DMS53 (cell line): ENCODE measurements at places on chromosomes 1 and 21.

DNA sequence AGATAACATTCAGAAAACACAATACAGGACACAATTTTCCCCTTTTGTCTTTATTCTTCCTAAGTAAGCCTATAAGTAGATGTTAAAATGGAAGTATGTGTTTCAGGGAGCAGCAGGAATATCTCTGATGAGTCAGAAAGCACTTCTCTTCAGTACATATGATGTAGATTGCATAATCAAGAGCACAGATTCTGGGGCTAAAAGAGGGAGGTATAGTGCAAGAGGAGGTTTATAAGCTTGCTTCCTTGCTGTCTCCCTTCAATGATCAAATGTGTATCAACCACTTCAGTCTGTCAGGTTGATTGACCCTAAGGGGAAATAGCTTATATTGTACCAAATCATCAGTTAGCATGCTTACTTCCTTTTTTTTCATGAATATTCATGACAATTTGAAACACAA lies 822.8 kb downstream of the BRINP3 start:
- DNase-seq, result peak; percentile 74

- no peak for DNase-seq
Observed at GRCh38 chr1:205766038-205766437, 9.2 kb downstream of the RAB29 start.

DNA sequence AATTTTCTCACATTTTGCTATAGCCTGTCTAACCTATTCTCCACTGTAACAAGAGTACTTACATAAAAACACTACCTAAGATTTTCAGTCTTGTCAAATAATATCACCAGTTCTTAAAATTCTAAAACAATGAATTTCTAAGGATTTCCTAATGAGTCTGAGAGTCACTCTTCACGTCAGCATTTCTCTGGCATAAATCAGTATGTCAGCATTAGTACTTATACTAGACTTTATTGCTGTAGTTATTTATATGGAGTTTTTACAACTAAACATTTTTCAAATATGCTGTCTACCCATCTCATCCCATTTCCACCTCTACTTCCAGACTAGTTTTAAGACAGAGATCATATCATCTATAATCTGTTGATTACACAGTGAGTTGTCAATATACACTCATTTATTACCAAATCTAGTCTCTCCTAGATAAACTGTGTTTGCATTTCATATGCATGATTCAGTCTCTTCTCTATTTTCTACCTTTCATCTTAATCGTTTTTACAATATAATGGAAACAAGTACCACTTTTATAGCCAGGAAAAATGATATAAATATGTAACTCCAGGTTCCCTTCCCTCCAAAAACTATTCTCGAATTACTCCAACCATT lies 32.8 kb downstream of the LIN9 start:
- no peak for DNase-seq

DNA sequence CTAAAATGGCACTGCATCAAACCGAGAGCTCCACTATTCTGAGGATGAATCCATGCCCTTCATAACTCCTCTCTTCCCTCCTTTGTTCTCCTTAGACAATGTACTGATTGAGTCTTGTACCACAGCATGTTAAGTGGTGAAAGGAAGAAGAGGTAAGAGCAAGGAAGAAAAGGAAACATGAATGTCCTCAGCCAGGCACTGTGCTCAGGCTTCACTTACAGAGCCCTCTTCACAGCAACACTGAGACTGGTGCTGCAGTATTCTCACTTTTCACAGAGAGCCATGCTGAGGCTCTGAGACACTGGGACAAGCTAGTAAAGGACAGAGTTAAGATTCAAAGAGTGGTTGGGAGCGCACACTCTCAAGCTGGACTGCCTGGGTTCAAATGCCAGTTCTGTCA lies 143.5 kb downstream of the AKT3 start:
- no peak for DNase-seq

DNA sequence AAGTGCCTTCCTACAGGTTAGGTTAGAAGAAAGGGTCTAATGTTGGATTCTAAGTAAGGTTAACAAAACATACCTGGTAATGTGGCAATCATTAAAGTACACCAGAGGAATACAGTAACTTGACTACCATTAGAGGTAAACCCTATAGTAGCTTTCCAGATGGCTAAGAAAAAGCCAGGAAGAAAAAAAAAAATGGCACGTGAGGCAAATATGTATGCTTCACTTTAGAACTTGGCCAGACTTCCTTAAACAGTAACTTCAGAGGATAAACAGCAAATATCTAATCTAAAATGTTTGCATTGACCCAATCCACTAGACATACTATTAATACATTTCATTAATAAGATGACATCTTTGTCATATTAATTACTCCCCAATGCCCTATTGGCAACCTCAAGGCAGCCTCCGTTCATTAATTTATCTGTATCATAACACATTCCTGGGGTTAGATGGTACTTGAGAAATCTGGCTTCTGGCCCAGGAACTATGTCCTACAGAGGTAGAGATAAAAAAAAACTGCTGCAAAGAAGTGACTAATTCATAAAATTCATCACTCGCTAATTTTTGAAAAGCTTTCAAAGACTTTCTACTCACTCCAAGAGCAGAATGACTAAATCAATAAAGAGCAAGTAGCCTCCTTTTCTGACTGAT lies 5.8 kb downstream of the DCAF8 start:
- peak; percentile 41 for DNase-seq

- no peak for DNase-seq
Observed at GRCh38 chr1:181159451-181160140, 71.1 kb downstream of the IER5 start.

DNA sequence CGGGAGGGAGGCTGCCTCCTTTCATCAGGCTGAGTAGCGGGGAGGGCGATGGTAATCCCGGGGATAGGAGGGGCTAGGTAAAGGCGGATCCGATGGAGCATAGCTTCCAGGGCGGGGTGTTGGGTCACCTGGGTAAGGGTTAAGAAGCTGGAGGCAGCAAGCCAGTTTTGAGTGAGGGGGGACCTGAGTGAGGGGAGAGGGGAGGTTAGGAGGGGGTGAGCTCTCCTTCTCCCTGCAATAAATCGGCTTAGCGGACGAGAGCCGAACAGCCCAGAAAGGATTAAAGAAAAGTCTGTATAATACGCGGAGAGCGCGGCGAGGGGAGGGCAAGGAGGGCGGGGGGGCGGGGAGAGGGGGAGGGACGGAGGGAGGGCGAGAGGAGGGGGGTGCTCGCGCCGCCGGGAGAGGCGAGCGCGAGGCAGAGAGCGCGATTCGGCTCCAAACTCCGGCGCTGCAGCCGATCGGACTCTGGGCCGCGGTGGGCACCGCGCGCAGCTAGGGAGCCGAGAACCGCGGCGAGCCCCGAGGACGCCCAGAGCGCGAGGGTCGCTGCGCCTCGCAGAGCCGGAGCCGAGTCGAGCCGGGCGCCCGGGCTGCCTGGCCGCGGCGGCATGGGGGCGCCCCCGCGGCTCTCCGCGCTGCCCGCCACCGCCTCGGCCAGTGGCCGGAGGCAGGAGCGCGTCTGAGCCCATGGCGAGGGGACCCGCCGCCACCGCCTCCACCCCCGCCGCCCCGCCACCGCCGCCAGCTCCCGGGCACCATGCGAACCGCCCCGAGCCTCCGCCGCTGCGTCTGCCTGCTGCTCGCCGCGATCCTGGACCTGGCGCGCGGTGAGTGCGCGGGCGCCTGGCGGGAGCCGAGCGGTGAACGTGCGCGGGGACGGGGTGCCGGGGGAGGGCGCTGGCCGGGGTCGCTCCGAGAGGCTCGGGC lies at the start of gene IGSF21:
Gene IGSF21 (plus strand): TSS at position 430 of the 930 bp plus-strand sequence. CDS start 331 bp downstream, at position 761.
- no peak for DNase-seq

DNA sequence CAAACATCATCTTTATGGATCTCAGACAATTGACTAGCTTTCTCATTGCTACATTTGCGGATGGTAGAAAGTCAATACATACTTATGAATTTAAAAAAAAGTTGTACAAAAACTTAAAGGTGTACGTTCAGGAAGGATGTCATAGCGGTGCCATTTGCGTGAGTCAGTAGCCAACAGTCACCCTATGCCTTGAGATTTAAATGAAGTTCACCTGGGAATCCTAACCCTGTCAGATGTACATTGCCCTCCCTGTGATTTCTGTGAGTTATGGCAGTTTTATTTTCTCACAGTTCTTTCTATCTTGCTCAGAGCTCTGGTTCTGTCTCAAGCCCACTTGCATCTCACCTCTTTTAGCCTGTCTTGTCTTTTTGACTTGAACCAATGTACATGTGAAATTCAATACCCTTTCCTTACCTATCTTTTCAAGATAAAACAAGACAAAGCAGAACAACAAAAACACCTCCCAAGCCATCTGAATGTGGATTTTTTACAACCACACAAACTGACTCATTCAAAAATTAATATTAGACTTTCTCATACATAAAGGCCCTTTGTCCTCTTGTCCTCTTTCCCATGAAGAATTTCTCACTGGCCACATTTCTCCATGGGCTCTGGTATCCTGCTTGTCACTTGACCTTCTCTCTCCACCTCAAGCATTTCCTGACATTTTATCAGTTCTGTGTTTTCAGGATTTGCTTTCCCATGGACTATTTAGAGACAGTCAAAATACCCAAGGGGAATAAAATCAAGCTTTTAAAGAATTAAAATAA lies 25.3 kb upstream of the ZNF697 start:
- no peak for DNase-seq

- DNase-seq, result peak; percentile 50
Observed at GRCh38 chr1:202221911-202222909, 28.6 kb downstream of the LGR6 start.

DNA sequence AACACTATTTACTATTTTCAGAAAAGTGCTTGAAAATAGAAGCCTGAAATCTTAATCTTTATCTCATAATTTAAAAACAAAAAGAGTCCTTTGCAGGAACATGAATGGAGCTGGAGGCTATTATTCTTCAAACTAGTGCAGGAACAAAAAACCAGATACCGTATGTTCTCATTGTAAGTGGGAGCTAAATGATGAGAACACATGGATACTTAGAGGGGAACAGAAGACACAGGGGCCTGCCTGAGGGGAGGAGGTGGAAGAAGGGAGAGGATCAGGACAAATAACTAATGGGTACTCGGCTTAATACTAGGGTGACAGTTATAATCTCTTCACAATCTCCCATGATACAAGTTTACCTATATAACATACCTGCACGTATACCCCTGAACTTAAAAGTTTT lies 176.3 kb downstream of the SDCCAG8 start:
- no peak for DNase-seq

- no peak for DNase-seq
Observed at GRCh38 chr1:21863981-21864380, 51.9 kb downstream of the LDLRAD2 start.

DNA sequence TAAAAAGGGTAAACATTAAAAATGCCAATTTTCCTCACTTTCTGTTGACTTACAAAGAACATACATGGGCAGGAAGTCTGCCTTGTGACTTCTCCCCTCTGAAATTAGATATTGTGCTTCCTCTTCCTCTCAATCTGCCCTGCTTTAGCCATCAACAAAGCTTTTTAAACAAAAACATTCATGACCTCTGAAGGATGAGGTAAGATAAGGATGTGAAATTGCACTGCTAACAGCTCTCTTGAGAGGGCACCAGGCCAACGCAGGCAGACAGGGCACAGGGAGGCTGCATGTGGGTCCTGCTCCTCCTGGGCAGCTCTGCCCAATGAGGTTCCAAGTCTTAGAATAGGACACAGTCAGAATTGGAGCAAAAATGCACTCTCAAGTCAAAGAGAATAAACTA lies 62.1 kb downstream of the DEGS1 start:
- peak; percentile 72 for DNase-seq

DNA sequence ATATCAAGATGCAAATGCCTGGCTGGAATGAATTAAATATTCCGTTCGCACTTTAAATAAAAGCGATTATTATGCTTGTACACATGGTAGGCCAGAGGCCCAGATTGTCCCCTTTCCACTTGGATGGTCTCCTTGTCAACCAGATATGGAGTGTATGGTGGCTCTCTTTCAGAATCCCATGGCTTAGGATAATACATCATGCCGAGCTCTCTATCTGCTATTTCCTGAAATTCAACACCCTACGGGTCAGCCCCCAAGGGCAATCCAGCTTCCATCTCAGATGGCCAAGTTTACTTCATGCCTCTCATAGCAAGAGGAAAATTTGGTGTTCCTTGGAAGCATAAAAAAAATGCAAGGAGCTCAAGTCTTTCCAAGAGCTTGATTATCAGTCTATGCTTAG lies 25.4 kb upstream of the FMO1 start:
- DNase-seq, result no peak

DNA sequence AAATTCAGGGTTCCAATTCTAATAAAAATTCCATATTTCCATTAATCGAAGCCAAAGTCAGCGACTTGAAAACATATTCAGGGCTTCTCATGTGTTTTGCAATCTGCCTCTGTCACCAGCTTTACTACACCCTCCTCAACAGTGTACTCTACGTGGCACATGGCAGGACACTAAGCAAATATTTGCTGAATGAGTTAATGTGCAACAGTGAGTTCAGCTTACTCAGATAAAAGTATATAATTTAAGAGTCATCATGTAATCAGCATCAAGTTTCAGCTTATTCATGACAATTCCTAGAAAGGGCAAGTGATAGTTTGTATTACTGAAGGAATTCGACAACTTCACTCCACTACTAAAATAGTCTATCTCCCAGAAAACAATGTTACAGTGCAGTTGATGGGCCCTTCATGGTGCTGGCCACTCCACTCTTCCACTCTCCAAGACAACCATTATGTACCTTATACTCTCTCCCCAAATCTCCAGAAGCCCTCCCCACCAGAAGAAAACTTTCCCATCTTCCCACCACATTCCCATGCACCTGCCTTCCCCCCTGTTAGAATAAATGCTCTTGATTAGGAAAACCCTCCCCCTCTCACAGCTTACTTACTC lies 97.3 kb downstream of the TTLL7 start:
- peak; percentile 96 for DNase-seq

DNA sequence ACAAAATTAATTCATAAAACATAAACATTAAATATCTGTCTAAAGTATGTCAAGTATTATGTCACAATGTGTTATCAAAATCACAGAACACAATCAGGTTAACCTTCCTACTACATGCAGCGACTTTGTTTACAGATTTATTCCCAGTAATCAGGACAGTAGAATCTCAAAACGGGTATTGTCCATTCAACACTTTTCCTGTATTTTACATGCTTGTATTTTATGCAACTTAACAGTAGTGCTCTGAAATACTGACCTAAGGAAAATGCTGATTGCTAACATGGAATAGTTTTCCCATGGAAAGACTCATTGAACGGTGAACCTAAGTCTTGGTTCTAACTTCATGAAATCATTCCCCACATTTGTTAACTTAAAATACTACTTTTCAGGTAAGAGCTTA lies 2.3 kb downstream of the SERBP1 start:
- DNase-seq, result no peak

- DNase-seq, result no peak
Observed at GRCh38 chr21:26593800-26594199, 20.7 kb upstream of the CYYR1 start.
